ENCODE measurements at places on chromosomes 11 and 22. TPM values are rescaled to one million over a fixed set of nuclear protein-coding genes. Genes with fewer than 3 reads are reported as not detected.

SYT13 gene
- total RNA-seq = 219 TPM

RFPL2 gene
- total RNA-seq = 0.31 TPM

RTN4RL2 gene
- 0.47 TPM for total RNA-seq

- DNase-seq = no peak
These were observed 15.9 kb downstream of the RTN4RL2 start for GRCh38 chr11:57476047-57476756.

- DNase-seq = no peak
These were observed 59.0 kb downstream of the UBASH3B start for GRCh38 chr11:122714484-122714883.

DNA sequence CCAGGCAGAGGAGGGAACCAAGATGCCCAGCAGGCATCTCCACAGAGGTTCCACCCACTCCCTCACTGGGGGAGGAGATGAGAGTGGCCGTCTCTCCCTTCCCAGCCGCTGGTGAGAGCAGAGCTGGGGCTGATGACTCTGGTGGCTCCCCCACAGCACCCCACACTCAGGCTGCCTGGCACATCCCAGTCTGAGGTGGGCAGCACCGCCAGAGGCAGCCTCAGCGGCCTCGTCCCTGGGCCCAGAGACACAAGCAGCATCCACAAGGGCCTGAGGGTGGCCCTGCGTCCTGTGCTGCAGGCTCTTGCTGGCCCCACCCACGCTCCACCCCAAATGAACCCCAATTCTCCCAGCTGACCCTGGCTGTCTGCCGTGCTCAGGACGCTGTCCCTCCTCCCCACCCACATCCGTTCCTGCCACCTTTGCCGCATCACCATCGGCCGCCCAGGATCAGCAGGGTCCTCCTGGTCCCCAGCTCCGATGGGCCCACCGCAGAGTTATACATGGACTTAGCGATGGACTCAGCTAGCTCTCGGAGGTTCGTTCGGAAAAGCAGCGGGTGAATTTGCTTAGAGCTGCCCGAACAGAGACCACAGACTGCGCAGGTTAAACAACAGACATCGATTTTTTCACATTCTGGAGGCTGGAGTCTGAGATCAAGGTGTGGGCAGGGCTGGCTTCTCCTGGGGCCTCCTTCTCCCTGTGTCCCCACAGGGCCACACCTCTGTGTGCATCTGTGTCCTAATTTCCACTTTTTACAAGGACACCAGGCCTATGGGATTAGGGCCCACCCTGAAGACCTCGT lies 20.2 kb upstream of the CTSD start:
- no peak for DNase-seq

GRCh38 chr22:17241576-17242330 lies 22.5 kb upstream of the ADA2 start:
- DNase-seq = no peak

DNA sequence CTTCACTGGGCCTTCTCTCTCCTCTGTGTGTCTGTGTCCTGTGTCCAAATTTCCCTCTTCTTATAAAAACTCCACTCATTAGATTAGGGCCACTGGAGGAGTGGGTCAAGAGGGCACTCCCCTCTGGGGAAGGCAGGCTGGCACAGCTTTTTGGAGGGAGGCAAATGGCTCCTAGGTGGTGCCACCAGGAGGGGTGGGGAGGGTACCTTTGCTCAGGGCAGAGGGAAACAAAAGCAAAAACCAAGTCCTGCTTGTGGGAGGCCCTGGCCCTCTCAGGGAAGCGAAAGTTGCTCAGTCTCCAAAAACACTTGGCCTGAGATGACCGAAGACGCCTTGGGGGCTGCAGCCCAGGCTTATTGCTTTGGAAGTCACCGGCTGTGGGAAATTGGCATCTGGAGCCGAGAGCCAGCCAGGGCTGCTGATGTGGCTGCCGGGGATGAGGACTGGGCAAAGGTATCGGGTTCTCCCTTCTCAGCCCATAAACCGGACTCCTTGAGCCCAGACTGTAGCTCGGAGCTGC lies 48.2 kb upstream of the ANO1 start:
- no peak for DNase-seq

GRCh38 chr11:112249871-112250610 lies 10.6 kb downstream of the PLET1 start:
- DNase-seq = no peak

DNA sequence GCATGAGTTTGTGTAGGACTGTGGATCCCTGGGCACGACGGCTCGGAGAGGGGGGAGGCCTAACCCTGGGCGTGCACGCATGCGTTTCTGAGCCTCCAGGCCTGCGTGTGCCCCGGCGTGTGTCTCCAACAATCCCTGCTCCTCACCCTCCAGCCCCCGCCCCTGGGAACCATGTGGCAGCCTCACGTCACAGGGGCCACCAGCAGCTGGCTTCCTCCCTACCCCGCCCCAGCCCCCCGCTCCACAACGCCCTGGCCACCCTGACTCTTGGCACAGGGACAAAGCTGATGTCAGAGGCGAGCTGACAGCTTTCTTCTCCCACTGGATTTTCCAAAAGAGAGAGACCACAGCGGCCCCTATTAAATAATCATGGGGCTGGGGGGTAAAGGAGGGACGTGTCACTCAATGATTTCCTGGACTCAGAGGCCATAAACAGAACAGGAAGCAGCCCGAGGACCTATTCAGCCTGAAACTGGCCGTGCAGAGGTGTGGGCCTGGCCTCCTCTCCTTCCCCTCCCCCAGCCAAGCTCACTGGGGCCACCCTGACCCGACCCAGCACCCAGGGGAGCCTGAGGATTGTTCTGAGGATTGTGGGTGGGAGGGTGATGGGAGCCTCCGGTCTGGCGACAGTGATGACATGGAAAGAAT lies 6.8 kb upstream of the LIF start:
- DNase-seq = peak; percentile 15

- no peak for DNase-seq
These were observed 16.9 kb upstream of the SPTY2D1 start for GRCh38 chr11:18650859-18651557.

- DNase-seq = no peak
These were observed 14.0 kb downstream of the HSPA8 start for GRCh38 chr11:123047947-123048293.

DNA sequence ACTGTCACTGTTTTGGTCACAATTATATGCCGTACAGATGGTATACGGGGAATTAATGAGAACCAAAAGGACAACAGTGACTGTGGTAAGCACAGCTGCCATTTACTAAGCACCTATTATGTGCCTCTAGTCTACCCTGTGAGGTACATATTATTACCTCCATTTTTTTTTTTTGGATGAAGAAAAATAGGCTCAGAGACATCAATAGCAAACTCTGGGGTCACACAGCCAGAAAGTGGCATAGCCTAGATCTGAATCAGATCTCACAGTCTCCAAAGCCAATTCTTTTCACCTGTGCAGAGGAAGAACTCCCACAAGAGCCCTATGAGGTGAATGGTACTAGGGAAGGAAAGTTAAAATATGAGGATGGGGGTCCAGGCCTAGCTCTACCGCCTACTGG lies 68.9 kb downstream of the USP35 start:
- DNase-seq = no peak

All from occipital lobe (tissue), 3 donors.